Body of pancreas (tissue), 4 donors: ENCODE measurements at places on chromosomes 6 and 20. TPM values are rescaled to one million over a fixed set of nuclear protein-coding genes. Genes with fewer than 3 reads are reported as not detected.
A peak's percentile ranks its signal among the peaks of the same experiment; 100 is the strongest.

Gene GINS1
- 0.99 TPM for total RNA-seq

Gene POPDC3
- not detected for total RNA-seq

Gene RAD21L1
- not detected for total RNA-seq

Gene NKAIN4
- not detected for total RNA-seq

DNA sequence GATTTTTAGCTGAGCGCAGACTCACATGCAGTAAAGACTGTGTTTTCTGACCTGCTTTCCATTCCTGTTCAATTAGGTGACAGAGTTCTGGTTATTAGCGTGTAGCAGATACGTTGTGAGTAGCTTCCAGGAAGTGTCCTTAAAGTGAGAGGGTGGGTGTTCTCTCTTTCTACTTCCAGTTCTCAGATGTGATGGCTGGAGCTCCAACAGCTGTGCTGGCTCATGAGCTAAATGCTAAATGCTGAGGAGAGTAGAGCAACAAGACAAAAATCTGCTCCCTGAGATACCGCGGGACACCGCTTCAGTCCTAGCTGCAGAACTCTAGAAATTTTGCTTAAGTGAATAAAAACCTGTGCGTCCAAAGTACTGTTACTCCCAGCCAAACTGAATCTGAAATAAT, 38.2 kb upstream of the FYN start:
- no peaks in the 10 kb centered on the region for H3K36me3 ChIP-seq
- H3K27ac ChIP-seq, result no peak overlapping the region
- H3K27me3 ChIP-seq, result no peaks in the 10 kb centered on the region
- H3K4me3 ChIP-seq, result no peak overlapping the region
- DNase-seq, result no peak

DNA sequence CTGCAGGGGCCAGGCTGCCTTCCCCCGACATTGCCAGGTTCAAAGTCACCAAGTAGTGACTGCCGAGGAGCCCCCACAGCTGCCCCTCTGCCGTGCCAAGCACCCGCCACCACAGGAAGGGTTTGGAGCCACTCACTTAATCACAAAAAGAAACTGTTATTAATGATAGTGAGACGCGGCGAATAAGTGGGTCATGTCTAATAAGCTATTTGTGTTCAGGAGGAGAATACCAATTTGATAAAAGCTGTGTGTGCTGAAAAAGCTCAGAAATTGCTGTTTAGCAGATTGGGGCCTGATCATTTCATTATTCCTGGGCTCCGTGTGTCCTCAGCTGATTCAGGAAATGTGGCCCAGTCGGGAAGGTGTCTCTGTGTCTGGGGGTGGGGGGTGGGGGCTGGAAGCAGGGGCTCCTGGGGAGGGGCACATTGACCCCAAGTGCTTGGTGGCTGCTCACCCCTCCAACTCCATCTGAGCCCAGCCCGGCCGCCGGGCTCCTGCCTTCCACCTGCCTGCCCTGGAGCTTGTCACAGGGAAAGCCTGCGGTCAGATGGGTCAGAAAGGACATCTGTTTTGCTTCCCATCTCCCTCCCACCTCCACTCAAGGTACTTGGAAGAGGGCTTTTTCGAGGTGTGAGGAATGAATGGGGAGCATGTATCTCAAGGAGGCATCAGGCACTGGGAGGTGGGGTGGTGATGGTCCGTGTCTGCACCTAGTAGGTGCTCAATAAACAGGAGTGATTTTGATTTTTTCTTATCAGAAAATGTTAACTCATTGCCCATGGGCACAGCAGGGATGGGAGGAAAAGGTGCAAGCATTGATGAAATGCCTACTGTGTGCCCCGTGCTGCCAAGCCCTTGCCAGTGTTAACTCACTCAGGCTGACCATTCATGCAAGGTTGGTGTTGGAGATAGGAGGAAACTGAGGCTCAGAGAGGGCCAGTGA, 3.0 kb downstream of the VSTM2L start:
- no peak for DNase-seq
- no peak overlapping the region for H3K27ac ChIP-seq
- no peaks in the 10 kb centered on the region for H3K36me3 ChIP-seq

GRCh38 chr6:35475573-35475972, 7.4 kb downstream of the RPL10A start:
- no peak overlapping the region for H3K4me3 ChIP-seq
- peaks cover 4% of the 10 kb centered on the region for H3K36me3 ChIP-seq
- no peak overlapping the region for H3K27ac ChIP-seq
- DNase-seq, result no peak
- H3K27me3 ChIP-seq, result no peaks in the 10 kb centered on the region

DNA sequence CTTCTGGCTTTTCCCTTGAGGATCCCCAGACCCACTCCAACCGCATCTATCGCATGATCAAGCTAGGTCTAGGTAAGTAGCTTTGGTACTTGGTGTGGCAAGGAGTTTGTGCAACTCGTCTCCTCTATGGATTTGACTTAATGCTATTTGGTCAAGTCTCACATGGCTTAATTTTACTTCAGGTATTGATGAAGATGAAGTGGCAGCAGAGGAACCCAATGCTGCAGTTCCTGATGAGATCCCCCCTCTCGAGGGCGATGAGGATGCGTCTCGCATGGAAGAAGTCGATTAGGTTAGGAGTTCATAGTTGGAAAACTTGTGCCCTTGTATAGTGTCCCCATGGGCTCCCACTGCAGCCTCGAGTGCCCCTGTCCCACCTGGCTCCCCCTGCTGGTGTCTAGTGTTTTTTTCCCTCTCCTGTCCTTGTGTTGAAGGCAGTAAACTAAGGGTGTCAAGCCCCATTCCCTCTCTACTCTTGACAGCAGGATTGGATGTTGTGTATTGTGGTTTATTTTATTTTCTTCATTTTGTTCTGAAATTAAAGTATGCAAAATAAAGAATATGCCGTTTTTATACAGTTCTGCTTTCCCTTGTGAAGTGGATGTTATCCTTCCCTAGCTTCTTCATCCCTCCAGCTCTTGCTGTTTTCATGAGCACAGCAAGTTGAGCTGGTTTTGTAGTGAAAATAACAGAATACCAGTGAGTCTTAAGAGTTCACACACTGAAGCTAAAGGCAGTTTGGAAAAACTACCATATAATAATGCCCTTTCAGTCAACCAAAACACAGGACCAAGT, 3.8 kb downstream of the SLC35B2 start:
- no peak overlapping the region for H3K27ac ChIP-seq
- no peak overlapping the region for H3K4me3 ChIP-seq
- H3K36me3 ChIP-seq, result peaks cover 54% of the 10 kb centered on the region
- peaks cover 86% of the 10 kb centered on the region for H3K4me1 ChIP-seq
- DNase-seq, result peak; percentile 59

DNA sequence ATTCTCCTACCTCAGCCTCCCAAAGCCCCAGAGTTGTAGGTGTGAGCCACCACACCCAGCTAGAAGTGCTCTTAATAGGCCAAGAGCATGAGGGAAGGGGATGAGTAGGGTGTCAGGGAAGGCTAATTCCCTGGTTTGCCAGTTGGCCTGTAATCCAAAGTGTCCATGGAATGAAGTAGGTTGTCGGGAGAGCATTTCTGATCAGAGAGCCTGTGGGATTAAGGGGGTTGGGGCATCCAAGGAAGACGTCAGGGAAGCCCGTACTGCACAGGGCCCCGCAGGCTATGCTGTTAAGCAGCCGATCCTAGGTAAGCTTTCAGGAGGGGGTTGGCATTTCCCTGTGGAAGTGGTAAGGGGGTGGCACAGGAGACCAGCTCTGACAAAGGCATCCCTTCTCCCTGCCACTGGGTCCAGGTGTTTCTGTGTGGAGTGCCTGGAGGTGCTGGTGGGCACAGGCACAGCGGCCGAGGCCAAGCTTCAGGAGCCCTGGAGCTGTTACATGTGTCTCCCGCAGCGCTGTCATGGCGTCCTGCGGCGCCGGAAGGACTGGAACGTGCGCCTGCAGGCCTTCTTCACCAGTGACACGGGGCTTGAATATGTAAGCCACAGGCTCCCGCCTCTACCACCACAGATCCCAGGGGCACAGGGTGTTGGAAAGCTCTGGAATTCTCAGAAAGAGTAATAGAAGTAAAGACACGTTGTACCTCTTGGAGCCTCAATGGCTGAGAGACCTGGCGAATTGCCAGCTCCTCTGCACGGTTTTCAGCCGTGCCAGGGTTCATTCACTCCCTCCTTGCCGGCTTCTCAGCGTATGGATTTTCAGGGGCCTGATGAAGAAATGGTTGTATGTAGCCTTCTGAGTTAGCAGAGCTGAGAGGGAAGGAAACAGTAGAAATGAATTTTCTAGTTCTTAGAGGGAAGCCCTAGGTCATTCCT, 21.4 kb upstream of the MAPRE1 start:
- no peak overlapping the region for H3K27ac ChIP-seq
- no peak for DNase-seq
- H3K4me3 ChIP-seq, result no peak overlapping the region
- H3K27me3 ChIP-seq, result no peaks in the 10 kb centered on the region
- H3K4me1 ChIP-seq, result no peaks in the 10 kb centered on the region

GRCh38 chr6:1554476-1555310, 55.0 kb upstream of the FOXC1 start:
- DNase-seq, result peak; percentile 68
- no peaks in the 10 kb centered on the region for H3K36me3 ChIP-seq
- no peak overlapping the region for H3K27ac ChIP-seq
- peak overlapping the region; percentile 11 for H3K4me3 ChIP-seq

- H3K4me3 ChIP-seq, result no peak overlapping the region
- H3K27me3 ChIP-seq, result no peaks in the 10 kb centered on the region
- DNase-seq, result no peak
- H3K27ac ChIP-seq, result no peak overlapping the region
- no peaks in the 10 kb centered on the region for H3K4me1 ChIP-seq
Observed at GRCh38 chr6:52966101-52966500, 29.0 kb downstream of the GSTA4 start.

DNA sequence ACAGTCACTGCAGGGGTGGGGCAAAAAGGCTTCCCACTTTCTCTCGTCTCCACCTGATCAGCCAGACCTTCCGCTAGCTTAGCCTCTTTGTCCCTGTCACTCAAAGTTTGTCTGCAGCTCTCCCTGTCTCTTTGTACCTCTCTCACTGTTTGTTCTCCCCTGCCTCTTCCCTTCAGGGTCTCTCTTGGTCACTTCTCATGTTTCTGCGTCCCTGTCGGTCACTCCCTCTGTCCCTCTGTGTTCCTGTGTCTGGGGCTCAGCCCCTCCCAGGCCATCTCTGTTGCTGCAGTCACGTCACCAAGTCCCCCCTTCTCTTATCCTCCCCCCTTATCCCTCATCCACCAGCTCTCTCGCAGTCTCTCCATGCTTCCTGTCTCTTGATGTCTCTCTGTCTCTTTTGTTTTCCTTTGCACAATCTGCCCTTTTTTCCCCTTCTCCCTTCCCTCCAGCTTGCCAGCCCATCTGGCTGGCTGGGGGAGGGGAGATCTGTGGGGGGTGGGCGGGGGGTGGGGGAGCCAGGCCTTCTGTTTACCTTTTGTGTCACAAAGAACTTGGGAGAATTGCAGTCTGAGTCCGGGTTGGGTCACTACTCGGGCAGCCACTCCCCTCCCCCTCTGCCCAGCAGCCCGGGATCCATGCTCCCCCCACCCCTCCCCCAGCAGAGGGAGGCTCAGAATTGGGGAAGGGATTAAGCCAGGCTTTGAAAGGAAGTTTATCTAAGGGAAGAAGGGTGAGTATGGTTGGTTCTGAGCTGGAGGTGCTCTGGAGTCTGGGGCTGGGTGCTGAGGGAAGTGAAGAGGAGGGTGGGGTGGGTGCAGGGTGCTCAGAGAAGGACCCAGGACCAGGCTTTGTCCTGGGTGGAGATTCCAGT, 32.3 kb downstream of the FOXP4 start:
- H3K4me3 ChIP-seq, result no peak overlapping the region
- H3K27me3 ChIP-seq, result no peaks in the 10 kb centered on the region
- peak overlapping the region; percentile 41 for H3K27ac ChIP-seq
- H3K4me1 ChIP-seq, result peaks cover 86% of the 10 kb centered on the region
- no peaks in the 10 kb centered on the region for H3K36me3 ChIP-seq

DNA sequence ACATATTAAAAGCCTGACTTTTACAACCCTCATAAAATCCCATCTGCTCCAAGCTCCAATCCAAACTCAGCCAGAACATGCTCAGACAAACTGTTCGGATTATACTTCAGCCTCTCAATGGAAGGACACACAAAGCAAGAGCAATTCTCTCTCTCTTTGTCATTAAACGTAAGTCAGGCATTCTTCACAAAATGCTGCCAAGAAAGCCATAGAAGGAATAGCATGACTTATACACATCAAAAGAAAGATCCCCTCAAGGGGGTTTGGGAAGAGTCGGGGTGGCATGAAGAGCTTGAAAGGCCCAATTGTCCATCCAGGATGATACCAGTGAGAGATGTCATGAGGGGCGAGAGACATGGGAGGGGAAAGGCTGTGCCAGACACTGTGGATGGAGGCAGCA, 268.9 kb downstream of the PREX1 start:
- H3K27me3 ChIP-seq, result no peaks in the 10 kb centered on the region
- no peaks in the 10 kb centered on the region for H3K4me1 ChIP-seq
- H3K36me3 ChIP-seq, result no peaks in the 10 kb centered on the region
- no peak overlapping the region for H3K27ac ChIP-seq
- DNase-seq, result no peak

DNA sequence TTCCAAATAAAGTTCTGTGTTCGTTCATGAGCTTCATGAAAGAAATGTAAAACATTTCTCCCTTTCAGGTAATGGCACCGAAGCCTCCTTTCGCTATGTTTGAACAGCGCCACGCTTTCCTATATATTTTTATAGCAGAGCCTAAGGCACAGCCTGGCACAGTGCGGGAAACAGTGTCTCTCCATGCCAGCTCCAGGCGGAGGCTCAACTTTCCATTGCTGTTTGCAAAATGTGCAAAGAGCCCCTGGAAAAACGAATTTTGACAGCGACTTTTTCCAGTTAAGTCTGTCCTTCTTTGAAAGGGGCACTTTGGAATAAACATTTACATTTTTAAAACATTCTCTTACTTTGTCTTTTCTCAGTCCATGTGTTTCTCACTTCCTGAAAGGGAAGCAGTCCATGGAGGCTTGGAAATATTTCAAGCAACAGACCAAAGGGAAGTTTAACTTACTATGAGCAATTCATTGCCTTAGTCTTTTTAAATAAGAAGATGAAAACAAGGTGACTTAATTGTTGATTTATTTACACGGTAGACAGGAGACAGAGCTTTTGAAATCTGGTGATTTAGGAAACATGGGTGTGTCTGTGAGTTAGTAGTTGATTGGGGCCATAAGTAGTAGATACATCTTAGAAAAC, 769 bp downstream of the CCN6 start:
- H3K27me3 ChIP-seq, result no peaks in the 10 kb centered on the region
- no peaks in the 10 kb centered on the region for H3K4me1 ChIP-seq
- no peak for DNase-seq
- no peak overlapping the region for H3K4me3 ChIP-seq
- H3K27ac ChIP-seq, result no peak overlapping the region

DNA sequence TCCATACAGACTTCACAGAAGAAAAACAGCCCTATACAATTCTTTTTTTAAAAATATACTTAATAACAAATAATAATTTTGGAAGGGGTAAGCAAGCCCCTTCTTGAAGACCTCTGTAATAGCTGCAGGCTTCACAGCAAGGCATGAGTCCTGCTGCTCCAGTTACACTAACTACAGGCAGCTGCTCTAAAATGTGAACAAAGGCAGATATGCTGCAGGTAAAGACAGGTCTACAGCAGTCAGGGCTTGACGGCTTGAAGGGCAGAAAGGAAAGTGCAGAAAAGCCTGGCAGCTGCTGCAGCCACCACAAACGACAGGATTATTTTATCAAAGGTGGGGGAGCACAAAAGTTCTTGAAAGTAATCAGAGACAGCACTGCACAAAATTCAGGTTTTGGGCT, 11.3 kb downstream of the FAXC start:
- no peaks in the 10 kb centered on the region for H3K4me1 ChIP-seq
- no peaks in the 10 kb centered on the region for H3K27me3 ChIP-seq
- no peak overlapping the region for H3K4me3 ChIP-seq
- no peak for DNase-seq
- no peaks in the 10 kb centered on the region for H3K36me3 ChIP-seq
- H3K27ac ChIP-seq, result no peak overlapping the region
